T-helper 2 cell treated with Interferon-gamma antibody and Interleukin-4, amounts not matched to agents 100 ng/mL and 5 ng/mL, for 36 hours (primary cell): ENCODE measurements at places on chromosomes 5 and 9. TPM values are rescaled to one million over a fixed set of nuclear protein-coding genes. Genes with fewer than 3 reads are reported as not detected.

TMEM171 gene
- total RNA-seq = not detected in 2 replicates

QRFP gene
- total RNA-seq = not detected in 2 replicates

SPINK7 gene
- not detected in 2 replicates for total RNA-seq

FAM169A gene
- total RNA-seq = 1.8 and 2.0 TPM in 2 replicates

LRRC19 gene
- total RNA-seq = not detected in 2 replicates

PCDHGA5 gene
- total RNA-seq = 0.41 and 0.55 TPM in 2 replicates

SLC36A3 gene
- total RNA-seq = not detected in 2 replicates

EIF4E1B gene
- total RNA-seq = not detected in 2 replicates
